ENCODE measurements at places on chromosomes 7 and 10.

GRCh38 chr10:128579280-128579865, 453.1 kb upstream of the MKI67 start:
- DNase-seq = no peak

- no peak for DNase-seq
Observed at GRCh38 chr10:63376560-63377304, 89.0 kb downstream of the JMJD1C start.

GRCh38 chr7:31437250-31437865, 76.5 kb upstream of the ITPRID1 start:
- DNase-seq = no peak

DNA sequence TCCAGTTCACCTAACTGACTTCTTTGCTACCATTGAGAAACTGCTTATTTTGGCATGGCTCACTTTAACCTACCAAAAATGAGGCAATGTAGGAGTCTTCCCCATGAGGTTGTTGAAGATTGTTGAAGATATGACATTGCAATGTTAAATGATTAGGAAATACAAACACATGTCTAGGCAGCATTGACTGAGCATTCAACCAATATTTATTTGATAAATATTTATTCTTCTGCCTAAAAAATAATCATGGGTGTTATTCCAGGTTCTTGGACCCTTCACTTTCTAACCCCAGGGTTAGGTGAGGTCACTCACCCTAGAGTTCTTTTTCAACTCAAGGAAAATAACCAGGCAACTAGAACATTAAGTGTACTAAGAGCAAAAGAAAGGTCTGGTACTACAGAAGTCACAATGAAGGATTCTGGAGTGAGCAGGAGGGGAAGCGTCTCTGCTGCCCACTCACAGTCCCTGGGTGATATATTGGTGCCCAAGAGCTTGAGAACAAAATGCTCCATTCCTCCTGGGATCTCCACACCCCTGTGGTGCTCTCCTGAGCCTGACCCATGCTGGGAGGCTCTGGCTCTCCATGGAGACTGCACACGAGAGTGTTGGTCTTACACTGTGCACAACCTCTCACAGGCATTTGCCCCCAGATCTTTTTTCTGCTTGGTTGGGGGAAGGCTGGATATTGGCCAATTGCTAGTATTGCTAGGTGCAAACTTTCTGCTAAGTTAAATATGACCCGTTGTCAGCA, 123.4 kb downstream of the SPAG6 start:
- DNase-seq = no peak

- no peak for DNase-seq
Observed at GRCh38 chr10:58358314-58358933, 23.6 kb downstream of the UBE2D1 start.

GRCh38 chr7:50504646-50505546, 54.7 kb upstream of the FIGNL1 start:
- DNase-seq = no peak

- DNase-seq = no peak
Observed at GRCh38 chr10:84605802-84606201, 277.4 kb downstream of the CCSER2 start.

GRCh38 chr10:124878457-124878739, 63.5 kb upstream of the ZRANB1 start:
- DNase-seq = no peak

GRCh38 chr7:98881561-98882315, 3.4 kb downstream of the TRRAP start:
- no peak for DNase-seq

DNA sequence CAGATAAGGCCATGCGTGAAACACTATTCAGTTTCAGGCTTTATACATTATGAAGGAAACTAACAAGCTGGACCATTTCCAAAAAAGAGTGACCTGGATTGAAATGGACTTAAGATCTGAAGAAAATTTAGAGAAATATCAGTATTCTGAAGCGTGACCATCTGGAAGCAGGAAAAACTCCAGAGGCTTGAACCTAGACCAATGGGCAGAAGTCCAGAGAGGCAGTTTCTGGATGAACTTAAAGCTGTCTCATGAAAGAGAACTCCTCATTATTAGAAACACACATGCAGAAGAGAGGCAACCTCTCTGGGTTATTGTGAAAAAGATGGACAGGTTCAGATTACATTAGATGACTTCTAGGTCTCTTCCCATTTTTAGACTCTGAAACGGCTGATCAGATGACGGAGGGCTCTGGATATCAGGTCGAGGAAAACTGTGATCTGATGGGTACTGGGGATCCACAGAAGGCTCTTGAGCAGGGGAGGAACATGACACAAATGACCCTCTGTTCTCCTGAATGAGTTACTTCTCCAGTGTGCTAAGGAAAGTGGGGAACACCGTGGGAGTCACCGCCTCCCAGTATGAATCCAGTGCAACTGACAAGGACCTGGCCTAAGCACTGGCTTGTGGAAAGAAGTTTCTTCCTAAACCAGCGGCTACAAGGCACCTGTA, 116.5 kb downstream of the SPDYE5 start:
- DNase-seq = no peak

- DNase-seq = no peak
Observed at GRCh38 chr10:131960631-131961046, 21.1 kb downstream of the BNIP3 start.

- no peak for DNase-seq
Observed at GRCh38 chr10:7563368-7563767, 103.4 kb downstream of the ITIH5 start.

DNA sequence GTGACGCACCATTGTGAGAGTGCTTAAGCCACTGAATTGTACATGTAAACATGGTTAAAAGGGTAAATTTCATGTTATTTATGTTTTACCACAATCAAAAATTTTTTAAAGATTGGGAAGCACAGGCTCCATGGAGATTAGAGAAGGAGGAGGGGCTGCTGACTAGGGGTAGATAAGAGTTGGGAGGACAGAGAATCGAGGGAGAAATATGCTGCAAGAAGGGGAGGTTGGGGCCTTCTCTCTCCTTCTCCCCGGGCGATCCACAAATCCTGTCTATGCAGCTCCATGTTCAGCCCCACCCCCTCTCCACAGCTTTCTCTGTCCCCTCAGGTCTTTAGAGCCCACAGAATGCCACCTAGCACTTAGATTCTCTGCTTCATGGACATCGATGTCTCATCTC, 12.1 kb downstream of the ZNF467 start:
- no peak for DNase-seq

DNA sequence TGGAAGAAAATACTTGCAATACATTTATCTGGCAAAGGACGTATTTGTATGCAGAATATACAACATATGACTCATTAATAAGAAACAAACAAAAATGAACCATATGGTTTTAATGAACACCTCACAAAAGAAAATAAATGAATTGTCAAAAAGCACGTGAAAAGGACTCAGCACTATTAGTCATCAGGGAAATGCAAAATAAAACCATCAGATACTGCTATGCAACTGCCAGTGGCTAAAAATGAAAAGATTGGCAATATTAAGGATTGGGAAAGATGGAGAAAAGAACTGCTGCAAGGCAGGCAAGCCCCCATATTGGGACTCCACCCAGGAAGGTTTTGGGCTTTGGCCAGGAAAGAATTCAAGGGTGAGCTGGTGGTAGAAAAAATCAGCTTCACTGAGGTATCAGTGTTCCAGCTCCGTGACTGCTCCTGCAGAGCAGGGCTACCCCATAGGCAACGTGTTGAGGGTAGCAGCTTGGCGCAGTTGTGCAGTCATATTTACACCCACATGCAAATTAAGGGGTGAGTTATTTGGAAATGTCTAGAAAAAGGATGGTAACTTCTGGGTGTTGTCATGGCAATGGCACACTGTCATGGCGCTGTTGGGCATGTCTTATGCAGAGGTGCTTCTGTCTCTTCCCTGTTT, 72.7 kb downstream of the CUBN start:
- DNase-seq = no peak

DNA sequence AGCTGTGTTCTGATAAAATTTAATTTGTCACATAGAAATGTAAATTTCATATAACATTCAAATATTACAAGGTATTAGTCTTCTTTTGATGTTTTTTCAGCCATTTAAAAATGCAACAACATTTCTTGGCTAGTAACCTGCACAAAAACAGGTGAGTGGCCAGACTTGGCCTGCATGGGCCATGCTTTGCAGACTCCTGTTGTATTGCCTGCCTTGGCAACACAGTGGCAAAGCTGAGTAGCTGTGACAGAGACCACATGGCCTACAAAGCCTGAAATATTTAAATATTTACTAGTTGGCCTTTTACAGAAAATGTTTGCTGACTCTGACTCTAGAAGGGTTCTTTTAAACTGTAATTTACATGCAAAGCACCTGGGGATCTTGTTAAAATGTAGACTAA, 13.5 kb upstream of the TBX20 start:
- DNase-seq = no peak

DNA sequence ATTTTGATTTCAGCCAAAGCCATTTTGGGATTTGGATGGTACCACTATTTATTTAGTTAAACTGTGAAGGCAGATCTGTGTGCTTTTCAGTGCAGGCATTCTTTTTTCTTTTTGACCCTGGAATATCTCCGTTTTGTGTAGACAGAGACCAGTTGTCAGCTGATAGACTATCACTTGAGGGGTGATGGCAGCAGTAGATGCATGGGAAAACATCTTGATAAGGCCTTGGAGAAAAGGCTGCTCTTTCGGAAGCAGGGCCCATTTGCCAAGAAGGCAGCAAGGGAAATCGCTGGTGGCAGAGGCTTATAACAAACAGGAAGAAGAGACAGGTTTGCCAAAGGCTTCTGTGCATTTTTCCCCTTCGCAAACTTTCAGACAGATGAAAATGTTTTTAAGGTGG, 2.6 kb upstream of the BMPER start:
- no peak for DNase-seq

DNA sequence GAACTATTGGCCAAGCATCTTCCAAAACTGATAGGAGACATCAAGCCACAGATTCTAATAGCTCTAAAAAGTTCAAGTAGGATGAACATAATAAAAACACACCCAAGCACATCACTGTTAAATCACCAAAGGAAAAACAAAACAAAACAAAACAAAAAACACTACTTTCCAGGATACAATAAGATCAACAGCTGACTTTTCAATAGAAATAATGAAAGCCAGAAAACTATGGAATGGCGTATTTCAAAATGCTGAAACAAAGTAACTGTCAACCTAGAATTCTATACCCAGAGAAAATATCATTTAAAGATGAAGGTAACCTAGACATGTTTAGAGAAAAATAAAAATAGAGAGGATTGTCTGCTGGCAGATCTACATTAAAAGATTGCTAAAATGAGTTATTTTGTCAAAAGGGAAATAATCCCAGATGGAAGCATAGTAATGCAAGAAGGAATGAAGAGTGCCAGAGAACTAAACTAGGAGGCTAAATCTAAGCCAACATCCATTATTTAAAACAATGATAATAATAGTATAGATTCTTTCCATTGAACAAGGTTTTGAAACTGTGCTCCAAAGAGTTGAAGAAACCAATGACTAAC, 13.9 kb downstream of the TUBAL3 start:
- no peak for DNase-seq

DNA sequence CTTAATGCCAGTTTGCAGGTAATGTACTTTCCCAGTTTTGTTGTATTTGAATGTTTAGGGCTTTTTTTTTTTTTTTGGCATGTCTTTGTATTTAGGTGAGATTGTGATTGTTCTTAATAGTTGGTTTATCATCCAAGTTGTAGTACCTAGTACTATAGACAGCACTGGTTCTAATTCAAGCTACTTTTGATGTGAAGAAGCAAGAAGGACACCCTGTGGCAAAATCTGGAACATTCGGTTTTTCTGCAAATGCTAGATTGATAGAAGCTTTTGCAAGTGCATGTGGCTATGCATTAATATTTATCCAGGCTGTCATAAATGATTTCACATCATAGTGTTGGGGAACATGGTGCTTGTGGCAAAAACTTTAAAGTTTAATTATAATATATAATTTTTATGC, 248.9 kb downstream of the FOXP2 start:
- DNase-seq = no peak

- peak; percentile 47 for DNase-seq
Observed at GRCh38 chr10:124671486-124672075, 72.6 kb downstream of the FAM53B start.

DNA sequence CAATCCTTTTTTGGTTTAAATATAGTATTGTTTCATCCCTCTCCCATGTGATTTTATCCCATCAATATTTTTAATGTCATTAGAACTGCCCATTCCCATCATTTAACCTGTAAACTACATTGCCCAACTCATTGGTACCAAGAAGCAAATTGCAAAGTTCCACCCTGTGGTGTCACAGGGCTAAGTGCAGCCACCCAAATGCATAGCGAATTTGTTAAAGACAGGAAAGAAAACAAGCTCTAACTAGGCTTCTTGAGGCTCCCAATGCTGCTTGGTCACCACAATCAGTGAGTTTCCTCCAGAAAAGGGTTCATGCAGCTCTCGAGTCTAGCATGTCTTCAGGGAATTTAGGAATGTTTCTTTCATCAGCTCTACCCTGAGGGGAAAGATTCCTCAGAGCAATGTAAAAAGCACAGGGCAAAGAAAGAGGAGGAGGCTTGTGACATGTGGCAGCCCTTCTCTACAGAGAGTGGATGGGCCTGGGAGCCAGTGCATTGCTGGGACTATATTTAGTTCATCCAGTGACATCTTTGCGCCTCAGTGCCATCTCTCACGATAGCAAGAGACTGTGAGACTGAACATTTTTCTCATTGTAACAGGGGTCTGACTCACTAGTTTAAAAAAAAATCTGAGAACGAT, 58.1 kb downstream of the CAV1 start:
- DNase-seq = no peak

DNA sequence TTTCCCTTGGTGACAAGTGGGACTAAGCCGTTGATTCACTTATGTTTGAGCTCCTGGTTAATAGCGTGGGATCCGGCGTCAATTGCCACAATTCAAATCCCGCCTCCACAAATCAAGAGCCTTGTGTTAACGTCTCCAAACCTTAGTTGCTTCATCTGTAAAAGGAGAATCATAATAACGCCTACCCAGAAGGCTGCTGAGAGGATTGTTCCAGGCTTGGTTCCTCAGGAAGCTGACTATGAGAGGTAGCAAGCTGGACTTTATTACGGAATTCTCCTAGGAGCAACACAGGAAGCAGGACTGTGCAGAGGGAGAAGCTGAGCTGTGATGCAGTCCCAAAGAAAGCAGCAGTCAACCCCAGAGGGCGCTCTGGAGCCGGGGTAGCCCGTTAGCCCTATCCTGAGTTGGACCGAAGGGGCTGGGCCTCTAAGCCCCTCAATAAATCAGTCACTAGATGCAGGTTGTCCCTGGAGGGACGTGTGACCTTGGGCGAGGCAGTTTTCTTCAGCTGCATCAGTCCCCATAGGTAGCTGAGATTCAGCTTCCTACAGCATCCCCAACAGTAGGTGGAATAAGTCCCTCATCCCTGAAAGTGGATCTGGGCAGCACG, 6.9 kb upstream of the BAG3 start:
- DNase-seq = no peak

- DNase-seq = no peak
Observed at GRCh38 chr7:72754312-72754711, 73.7 kb downstream of the TYW1B start.

DNA sequence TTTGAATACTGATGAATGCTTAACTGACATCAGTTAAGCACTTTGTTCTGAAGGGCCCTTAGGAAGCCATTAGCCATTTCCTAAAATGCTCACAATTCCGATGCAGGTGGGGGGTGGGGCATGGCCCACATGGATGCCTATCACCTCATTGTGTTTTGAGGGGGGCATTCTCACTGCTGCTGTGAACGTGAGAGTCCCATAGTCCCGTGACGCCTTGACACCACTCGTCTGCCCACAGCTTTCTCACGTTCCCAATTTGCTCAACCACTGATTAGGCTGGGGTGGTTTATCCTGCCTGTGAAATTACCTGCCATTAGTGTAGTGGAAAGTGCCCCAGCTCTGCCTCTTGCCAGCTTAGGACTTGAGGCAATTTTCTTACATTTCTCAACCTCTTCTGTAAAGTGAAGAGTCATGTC, 31.9 kb downstream of the DUSP5 start:
- no peak for DNase-seq

Measured in hematopoietic multipotent progenitor cell treated with erythropoietin and hydrocortisone succinate and interleukin-3 and kit ligand, for 17 days (in vitro differentiated cells).